Right ventricle myocardium inferior (tissue), 1 donor: ENCODE measurements at places on chromosomes 7 and 10.
A peak's percentile ranks its signal among the peaks of the same experiment; 100 is the strongest.

DNA sequence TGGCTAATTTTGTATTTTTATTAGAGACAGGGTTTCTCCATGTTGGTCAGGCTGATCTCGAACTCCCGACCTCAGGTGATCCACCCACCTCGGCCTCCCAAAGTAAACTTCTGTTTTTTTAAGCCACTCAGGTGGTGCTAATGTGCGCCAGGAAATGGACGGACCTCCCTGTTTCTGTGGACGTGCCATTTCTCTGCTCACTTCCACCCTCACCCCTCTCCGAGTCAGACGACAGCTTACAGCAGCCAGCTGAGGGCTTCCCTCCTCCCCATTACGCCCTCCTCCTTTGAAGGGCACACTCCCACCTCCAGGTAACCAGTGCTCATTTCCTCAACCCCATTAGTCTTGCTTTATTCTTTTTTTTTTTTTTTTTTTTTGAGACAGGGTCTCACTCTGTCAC lies 41.7 kb upstream of the EZH2 start:
- DNase-seq, result no peak

- DNase-seq, result no peak
These were observed 9.1 kb upstream of the CXCL12 start for GRCh38 chr10:44393834-44394547.

DNA sequence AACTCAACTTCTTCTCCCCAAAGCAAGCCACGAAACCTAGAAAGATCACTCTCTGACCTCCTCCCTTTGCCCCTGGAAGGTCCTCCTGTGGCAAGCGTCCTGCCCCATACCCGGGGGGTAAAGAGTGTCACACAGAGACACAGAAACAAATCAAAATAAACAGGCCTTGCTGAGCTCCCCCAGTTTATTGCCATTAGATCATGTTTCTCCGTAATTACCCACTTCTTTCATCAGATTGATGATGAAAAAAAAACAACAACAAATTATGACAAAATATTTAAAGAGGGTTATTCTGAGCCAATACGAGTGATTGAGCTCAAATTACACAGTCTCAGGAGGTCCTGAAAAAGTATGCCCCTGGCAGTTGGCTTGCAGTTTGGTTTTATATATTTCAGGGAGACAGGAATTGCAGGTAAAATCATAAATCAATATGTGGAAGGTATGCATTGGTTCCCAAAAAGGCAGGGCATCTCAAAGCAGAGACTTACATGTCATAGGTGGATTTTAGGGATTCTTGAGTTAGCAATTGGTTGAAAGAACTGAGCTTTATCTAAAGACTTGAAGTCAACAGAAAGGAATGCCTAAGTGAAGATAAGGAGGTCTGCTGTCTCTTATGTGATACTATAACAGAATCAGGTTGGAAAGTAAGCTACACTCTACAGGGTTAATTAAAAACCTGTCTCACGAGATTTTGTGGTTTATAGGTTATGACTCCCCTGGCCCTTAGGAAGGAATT lies 86.2 kb downstream of the APBB1IP start:
- DNase-seq, result no peak

DNA sequence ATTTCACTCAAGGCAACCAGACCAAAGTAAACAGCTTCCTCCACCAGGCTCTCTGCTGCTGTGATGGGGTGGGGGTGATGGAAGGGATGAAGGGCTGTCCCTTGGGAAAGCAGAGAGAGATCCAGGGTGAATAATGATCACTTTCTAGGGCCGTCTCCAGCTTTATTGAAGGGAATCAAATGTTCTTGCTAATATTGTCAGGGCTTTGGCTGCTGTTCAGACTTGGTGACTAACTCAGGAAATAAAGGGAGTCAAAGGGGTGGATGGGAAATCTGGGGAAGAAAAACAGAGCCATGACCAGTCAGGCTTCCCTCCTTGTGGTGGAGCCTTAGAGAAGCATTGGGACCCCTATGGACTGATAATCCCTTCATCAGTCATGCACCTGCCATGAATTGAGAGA lies 196.2 kb upstream of the AGK start:
- no peak for DNase-seq

- no peak for DNase-seq
These were observed 53.4 kb downstream of the NRCAM start for GRCh38 chr7:108402865-108403264.

DNA sequence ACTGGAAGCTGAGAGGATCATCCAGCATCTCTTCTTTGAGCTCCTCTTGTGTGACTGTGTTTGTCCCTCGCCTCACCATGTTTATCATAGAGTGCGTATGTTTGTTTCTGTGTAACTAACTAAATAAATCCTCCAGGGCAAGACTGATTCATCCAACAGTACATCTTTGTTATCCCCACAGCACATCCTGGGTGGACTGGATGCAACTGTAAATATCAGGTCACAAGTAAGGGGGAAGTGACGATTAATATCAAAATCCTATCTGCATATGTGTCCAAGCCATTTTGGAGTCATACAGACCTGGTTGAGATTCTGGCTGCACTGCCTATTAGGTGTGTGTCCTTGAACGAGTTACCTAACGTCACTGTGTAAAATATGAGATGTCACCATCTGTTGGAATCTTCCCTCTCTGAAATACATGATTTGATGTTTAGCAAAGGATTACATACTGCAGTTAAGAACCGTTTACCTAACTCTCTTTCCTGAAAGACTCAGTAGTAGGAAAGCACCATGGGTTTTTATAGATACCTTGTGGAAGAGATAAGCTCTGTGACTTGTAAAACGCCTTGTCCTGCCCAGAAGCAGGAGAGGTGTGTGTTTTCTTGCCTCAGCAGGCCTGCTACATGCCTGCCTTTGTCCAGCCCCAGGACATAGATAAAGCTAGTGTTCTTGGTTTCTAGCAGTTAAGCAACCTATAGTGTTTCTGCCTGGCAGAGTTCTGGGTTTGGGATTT lies 25.8 kb downstream of the WBP1L start:
- no peak for DNase-seq

GRCh38 chr7:120218712-120219111 lies 54.3 kb upstream of the KCND2 start:
- no peak for DNase-seq

DNA sequence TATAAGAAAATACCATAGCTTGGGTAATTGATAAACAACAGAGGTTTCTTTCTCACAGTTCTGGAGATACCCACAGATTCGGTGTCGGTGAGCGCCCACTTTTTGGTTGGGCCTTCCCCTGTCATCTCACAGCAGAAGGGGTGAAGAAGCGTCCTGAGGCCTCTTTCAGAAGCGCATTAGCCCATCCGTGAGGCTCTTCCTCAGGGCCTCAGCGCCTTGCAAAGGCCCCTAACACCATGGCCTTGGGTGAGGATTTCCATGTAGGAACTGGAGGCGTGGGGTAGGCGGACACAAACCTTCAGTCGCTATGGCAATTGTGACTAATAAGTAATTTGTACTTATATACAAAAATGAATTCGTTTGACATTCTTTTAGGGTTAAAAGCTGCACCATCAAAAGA lies 316.0 kb downstream of the PTPRN2 start:
- peak; percentile 4 for DNase-seq

- peak; percentile 82 for DNase-seq
These were observed 151.4 kb downstream of the CDH23 start for GRCh38 chr10:71547876-71548846.

DNA sequence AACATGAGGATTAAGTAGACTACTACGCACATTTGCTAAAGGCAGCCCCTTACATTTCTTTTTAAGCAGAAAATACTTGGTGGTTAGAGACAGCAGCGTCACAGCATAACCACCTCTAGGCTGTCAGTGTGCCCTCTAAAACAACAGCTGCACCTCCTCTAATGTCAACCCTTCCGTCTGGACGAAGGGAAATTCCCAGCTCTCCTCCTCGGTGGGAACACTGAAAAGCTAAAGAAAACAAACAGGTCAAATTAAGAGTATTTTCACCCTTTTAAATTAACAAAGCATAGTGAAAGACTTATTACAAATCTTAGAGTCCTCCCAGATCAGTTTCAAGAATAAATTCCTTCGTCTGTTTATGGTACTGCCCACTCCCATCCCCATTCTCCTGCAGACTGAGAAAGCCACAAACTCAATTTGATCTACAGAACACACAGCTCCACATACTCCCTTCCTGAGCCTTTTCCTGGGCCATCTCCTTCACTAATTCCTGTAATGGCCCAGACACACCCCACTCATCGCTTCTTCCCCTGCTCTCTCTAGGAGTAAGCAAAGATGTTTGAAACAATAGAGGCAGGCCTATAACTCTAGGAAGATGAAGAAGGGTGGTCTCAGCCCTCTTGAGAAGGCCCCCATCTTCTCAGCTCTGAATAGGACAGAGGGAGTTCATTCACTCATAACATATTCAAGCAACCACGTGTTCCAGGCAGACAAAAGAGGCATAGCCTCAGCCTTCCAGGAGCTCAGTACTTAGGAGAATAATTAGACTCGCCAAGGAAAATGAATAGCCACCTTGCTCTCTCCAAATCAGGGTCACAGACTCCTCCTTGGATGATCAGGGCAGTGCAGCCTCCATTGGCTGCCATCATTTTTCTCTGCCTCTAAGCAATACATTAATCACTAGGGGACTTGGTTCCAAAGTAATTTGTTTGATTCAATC lies 47.5 kb upstream of the HNRNPH3 start:
- no peak for DNase-seq
